ENCODE measurements at places on chromosomes 7 and 10.

GRCh38 chr7:16211402-16211925 is 209.9 kb downstream of the CRPPA start:
- no peak for DNase-seq

GRCh38 chr10:49419005-49419404 is 23.1 kb upstream of the DRGX start:
- no peak for DNase-seq

GRCh38 chr7:3791327-3791726 is 490.3 kb downstream of the SDK1 start:
- DNase-seq, result no peak

DNA sequence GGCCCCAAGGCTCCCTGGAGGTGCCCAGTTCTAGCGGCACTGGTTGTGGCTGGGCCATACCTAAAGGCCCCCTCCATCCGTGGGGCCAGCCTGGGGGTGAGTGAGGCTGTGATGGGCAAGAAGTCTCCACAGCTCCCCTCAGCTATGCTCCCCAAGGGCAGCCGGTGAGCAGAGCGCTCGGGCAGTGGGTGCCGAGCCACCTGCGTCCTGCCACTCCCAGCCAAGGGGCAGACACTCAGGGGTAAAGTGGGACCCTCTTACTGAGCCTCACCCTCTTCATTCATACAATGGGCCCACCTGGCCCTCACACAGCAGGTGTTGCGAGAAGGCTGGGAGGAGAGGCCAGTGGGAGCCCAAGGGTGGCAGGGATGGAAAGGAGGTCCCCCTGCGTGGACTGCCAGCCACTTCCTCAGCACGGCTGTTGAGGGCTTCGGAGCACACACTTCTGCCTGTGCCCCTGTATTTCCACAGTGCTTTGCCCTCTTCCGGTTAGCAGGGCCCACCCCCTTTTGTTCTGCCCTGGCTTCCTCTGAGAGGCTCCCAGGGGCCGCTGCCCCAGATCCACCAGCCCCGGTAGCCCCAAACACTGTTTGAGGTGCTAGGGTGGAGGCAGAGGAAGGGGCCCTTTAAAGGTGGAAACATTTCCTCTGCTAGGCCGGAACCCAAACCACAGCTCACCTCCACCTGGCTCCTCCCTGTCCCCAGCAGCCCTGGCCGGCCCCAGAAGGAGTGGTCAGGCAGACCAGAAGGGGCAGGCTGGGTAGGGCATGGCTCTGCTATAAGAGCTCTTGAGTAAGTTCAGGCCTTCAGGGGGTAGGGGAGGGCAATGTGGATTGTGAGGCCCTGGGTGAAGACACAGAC is 16.4 kb upstream of the C10orf105 start:
- no peak for DNase-seq

GRCh38 chr10:71085689-71086438 is 126.5 kb upstream of the UNC5B start:
- DNase-seq, result no peak

DNA sequence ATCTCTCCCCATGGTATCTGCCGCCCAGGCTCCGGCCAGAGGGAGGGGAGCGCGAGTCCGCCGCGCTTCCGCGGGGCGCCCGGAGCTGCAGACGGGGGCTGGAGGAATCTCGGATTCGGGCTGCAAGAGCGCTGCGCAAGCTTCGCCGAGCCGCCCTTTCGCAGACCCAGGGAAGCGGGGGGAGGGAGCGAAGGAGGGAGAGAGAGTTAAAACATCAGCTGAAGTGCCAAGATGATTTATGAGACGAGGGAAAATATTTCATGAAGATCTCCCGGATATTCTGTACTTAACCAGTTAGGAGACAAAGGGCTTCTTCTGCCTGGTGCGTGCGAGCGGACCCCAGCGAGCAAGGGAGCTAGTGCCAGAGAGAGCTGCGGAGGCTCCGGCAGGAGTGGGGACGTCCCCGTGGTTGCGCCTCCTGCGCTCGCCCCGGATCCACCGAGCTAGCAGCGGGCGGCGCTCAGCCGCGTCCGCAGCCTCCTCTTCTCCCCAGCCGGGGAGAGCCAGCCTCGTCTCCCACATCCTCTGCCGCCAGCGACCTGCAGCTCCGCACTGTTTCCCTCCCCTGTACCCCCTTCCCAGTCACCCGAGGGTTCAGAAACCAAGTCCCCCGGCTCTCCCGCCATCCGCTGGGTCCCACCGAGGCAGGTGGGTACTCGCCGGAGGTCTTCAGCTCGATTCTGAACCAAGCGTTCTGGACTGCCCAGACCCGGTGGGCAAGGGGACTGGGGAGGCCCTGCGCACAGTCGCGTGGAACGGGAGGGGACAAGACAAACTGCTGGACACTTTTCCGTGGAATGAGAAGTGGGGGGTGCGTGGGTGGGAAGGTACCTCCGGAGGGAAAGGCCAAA is 1.0 kb upstream of the PAX2 start:
- peak; percentile 39 for DNase-seq

GRCh38 chr10:109976681-109977080 is 31.1 kb upstream of the ADD3 start:
- no peak for DNase-seq

DNA sequence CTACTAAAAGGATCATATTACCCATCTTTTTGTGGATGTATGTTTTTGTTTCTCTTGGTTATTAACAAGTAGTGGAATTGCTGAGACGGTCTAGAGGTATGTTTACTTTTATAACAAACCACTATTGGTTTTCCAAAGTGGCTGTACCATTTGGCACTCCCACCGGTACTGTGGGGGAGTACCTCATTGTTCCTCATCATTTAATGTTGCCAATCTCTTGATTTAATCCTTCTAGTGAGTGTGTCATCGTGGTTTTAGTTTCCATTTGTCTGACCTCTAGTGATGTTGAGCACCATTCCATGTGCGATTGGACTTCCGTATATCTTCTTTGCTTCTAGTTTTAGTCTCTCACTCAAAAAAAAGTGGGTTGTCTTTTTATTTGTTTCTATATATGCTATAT is 50.4 kb downstream of the RBM33 start:
- no peak for DNase-seq

DNA sequence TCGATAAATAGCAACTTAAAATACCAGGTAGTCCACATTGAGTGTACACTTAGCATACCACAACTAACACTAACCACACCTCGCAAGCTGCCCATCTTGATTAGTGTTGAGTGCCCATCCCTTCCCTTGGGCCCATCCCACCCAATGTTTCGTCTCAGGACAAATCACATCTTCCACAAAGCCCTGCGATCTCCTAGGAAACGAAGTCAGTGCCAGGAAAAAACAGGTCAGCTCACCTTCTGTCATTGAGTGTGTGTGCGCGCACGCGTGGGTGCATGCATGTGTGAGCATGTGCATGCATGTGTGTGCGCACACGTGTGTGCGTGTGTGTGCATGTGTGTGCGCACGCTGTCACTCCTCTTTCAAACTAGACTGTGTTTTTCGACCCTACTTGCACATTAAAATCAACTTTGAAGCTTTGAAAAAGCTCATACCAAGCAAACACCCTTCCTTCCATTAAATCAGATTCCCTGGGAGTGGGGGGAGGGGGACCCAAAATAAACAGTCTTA is 48.8 kb upstream of the OPALIN start:
- DNase-seq, result no peak

- DNase-seq, result no peak
Measured at GRCh38 chr7:51009716-51010496, 227.2 kb upstream of the GRB10 start.

GRCh38 chr7:4792537-4793126 is 17.2 kb downstream of the AP5Z1 start:
- DNase-seq, result no peak

- peak; percentile 69 for DNase-seq
Measured at GRCh38 chr7:114405427-114405826, 9.2 kb upstream of the FOXP2 start.

GRCh38 chr7:157669768-157670351 is 333.1 kb downstream of the DNAJB6 start:
- DNase-seq, result no peak

GRCh38 chr7:91165846-91166230 is 98.4 kb upstream of the FZD1 start:
- no peak for DNase-seq

DNA sequence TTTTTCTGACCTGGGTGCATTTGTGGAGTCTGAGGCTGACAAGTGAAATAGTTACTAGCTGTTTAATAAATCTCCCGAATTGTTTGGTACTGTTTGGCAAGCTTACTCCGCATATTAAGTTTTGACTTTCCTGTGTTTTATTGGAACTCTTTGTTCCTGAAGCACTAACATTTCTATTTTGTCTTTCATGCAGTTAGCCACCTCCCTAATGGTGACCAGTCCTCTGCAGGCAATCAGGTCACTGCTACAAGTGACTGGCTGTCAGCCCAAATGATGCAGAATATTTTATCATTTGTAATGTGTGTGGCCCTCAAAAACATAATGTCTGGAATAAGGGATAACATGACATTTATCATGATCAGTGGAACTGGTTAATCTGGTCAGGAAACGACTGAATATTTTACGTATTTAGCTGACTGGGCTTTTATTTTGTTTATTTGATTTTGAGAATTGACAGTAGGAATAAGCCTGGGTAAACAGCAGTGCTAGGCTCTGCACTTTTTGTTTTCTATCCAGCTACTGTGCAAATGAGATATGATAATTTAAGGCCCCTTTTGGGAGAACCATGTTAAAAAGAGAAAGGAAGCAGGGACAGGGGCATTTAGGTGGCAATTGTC is 82.9 kb downstream of the ST7 start:
- DNase-seq, result no peak

GRCh38 chr7:27177795-27178320 is 3.7 kb upstream of the HOXA10 start:
- no peak for DNase-seq

- no peak for DNase-seq
Measured at GRCh38 chr7:130756316-130756715, 22.3 kb upstream of the KLF14 start.

GRCh38 chr7:25846722-25847121 is 305.3 kb upstream of the NFE2L3 start:
- peak; percentile 20 for DNase-seq

DNA sequence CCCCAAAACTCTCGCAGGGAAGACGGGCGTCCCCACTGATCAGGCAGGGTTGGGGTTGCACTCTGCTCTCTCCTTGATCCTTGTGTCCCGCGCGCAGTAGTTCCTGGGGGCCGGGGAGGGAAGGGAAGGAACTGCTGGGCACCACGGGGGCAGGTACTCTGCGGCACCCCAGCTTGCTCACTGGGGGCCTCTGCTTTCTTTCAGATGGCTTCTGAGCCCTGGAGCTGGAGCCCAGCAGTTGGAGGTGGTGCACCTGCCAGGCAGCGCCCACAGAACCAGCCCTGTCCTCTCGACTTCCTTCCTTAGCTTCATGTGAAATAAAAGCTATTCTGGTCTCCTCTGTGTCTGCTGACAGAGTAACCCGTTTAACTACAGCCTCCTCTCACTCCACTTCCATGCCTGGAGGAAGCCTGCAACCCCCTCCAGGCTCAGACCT is 12.2 kb downstream of the PLAC9 start:
- DNase-seq, result no peak

GRCh38 chr7:29381206-29382094 is 182.2 kb upstream of the PRR15 start:
- DNase-seq, result no peak

DNA sequence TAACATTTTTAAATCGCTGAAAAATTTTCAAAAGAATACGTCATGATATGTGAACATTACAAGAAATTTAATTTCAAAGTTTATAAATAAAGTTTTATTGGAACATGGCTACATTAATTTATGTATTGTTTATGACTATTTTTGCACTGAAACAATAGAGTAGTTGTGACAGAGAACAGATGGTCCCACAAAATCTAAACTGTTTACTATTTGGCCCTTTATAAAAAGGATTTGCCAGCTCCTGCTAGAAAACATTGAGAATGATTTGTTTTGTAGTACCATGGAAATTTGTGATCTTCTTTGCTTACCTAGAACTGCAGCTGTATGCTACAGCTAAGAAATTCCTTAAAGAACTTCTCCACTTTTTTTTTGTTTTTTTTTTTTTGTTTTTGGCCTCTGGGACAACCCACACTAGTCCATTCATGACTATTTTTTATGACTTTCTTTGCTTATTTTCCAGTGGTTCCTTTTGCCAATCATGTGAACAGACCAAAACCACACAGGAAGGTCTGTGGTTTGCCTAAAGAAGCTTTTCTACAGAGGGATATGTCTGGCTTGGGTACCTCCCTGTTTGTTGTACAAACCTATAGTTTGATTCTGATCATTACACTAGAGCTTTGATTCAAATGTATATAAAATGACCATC is 55.7 kb downstream of the ST7 start:
- DNase-seq, result no peak

- DNase-seq, result no peak
Measured at GRCh38 chr7:113797420-113798010, 121.3 kb downstream of the PPP1R3A start.

- DNase-seq, result no peak
Measured at GRCh38 chr7:23672033-23672432, 8.0 kb upstream of the FAM221A start.

DNA sequence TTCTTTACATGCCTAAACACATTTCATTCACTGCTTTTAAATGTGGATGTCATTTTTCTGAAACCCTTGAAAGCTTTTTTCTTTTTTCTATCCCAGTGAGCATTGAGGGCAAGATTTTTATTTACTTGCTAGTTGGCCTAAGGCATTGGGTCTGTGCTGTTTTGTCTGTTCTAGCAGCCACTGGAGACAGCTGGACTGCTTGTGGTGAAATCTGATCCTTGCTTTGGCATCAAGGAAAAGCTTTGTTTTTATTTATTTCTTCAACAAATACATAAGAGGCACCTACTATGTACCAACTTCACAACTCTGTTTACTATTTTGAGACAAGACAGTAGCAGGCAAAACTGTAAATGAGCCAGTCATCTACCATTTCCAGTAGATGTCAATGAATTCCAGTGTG is 28.4 kb upstream of the PDLIM1 start:
- DNase-seq, result no peak

DNA sequence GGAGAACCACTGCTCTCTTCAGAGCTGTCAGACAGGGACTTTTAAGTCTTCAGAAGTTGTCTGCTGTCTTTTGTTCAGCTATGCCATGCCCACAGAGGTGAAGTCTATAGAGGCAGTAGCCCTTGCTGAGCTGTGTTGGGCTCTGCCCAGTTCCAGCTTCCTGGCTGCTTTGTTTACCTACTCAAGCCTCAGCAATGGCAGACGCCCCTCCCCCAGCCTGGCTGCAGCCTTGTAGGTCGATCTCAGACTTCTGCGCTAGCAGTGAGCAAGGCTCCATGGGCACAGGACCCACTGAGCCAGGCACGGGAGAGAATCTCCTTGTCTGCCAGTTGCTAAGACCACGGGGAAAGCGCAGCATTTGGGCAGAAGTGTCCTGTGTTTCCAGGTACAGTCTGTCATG is 12.1 kb upstream of the CPA2 start:
- DNase-seq, result no peak

DNA sequence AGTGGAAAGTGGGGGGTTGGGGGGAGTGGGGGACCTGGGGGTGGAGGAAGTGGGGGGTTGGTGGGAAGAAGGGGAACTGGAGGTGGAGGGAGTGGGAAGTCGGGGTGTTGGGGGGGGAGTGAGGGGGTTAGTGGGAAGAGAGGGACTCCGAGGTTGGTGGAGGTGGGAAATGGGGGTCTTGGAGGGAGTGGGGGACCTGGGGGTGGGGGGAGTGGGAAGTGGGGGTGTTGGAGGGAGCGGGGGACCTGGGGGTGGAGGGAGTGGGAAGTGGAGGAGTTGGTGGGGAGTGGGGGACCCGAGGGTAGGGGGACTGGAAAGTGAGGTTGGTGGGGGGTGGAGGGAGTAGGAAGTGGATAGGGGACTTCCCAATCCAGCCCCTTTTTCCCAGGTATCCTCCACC is 906 bp upstream of the MMD2 start:
- DNase-seq, result no peak

Measured in NCI-H1694 treated with DMSO at 0.1 percent for 48 hours (cell line).